ENCODE measurements at places on chromosomes 7 and 10. TPM values are rescaled to one million over a fixed set of nuclear protein-coding genes. Genes with fewer than 3 reads are reported as not detected.

The IQUB gene
- 0.09 TPM for polyA plus RNA-seq

The NUTM2D gene
- 3.9 TPM for polyA plus RNA-seq

The NRP1 gene
- polyA plus RNA-seq: 55.4 TPM

The SRRM3 gene
- polyA plus RNA-seq: 0.52 TPM

The SPDYE9 gene
- polyA plus RNA-seq: not detected

The GIMAP4 gene
- polyA plus RNA-seq: 0.07 TPM

The PAPOLB gene
- not detected for polyA plus RNA-seq

The GBX1 gene
- polyA plus RNA-seq: not detected

The GARIN1A gene
- 1.1 TPM for polyA plus RNA-seq

The ABCB1 gene
- 0.23 TPM for polyA plus RNA-seq

The CYP3A5 gene
- 4.5 TPM for polyA plus RNA-seq

The C7orf33 gene
- not detected for polyA plus RNA-seq

The WDR86 gene
- not detected for polyA plus RNA-seq

The WDFY4 gene
- 0.04 TPM for polyA plus RNA-seq

The CRTAC1 gene
- not detected for polyA plus RNA-seq

The LBX1 gene
- not detected for polyA plus RNA-seq

The ACTR3C gene
- polyA plus RNA-seq: 1.3 TPM

The NXPH1 gene
- polyA plus RNA-seq: not detected

The IKZF1 gene
- polyA plus RNA-seq: not detected

The ZNF425 gene
- 1.8 TPM for polyA plus RNA-seq

The GFRA1 gene
- polyA plus RNA-seq: not detected

The CTTNBP2 gene
- 0.63 TPM for polyA plus RNA-seq

The C10orf62 gene
- 0.06 TPM for polyA plus RNA-seq

The COA1 gene
- polyA plus RNA-seq: 26.6 TPM

The ADAM22 gene
- polyA plus RNA-seq: 0.11 TPM

The TFPI2 gene
- 46.0 TPM for polyA plus RNA-seq

The KEL gene
- polyA plus RNA-seq: not detected

The BAIAP2L1 gene
- polyA plus RNA-seq: 41.7 TPM

The WEE2 gene
- polyA plus RNA-seq: not detected

The HOXA11 gene
- 0.18 TPM for polyA plus RNA-seq

The APBB1IP gene
- polyA plus RNA-seq: not detected

The NEURL1 gene
- polyA plus RNA-seq: 0.12 TPM

The ZPBP gene
- polyA plus RNA-seq: not detected

The NKX2-3 gene
- not detected for polyA plus RNA-seq

The PIP gene
- polyA plus RNA-seq: not detected

The EGFR gene
- polyA plus RNA-seq: 109 TPM

The CC2D2B gene
- 0.10 TPM for polyA plus RNA-seq

The SLC26A5 gene
- polyA plus RNA-seq: not detected

The SHTN1 gene
- polyA plus RNA-seq: 16.0 TPM

The SLC4A2 gene
- polyA plus RNA-seq: 49.5 TPM

The OR2A1 gene
- polyA plus RNA-seq: not detected

The EN2 gene
- polyA plus RNA-seq: 0.09 TPM

The GJC3 gene
- not detected for polyA plus RNA-seq

The PLOD3 gene
- 31.6 TPM for polyA plus RNA-seq

The CDNF gene
- 1.1 TPM for polyA plus RNA-seq

The ARF5 gene
- polyA plus RNA-seq: 274 TPM

The TDRD1 gene
- polyA plus RNA-seq: 0.33 TPM

The CRHR2 gene
- polyA plus RNA-seq: not detected

The SLC39A12 gene
- 0.03 TPM for polyA plus RNA-seq

The ARID5B gene
- 7.0 TPM for polyA plus RNA-seq

The TET1 gene
- polyA plus RNA-seq: 0.08 TPM
